Suppressor macrophage treated with lipopolysaccharide for 4 hours (primary cell): ENCODE measurements at places on chromosomes 13 and 19.
A peak's percentile ranks its signal among the peaks of the same experiment; 100 is the strongest.

GRCh38 chr13:29222458-29222857 is 373.0 kb downstream of the SLC7A1 start:
- DNase-seq, result no peak

DNA sequence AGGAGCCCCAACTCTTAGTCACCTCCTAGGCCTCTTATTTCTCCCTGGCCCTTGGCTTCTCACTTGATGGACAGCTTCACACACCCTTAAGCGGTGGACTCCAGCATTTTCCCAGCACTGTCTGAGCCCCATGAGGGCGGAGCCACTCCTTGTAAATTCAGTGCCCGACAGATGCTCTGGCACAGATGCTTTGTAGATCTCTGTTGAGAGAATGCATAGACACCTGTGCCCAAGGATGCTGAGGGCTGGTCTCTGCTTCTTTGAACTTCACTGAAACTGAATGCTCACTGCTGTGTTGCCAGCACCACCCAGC is 3.3 kb downstream of the SYCN start:
- no peak for DNase-seq

GRCh38 chr13:109028624-109029023 is 399.2 kb downstream of the MYO16 start:
- no peak for DNase-seq

DNA sequence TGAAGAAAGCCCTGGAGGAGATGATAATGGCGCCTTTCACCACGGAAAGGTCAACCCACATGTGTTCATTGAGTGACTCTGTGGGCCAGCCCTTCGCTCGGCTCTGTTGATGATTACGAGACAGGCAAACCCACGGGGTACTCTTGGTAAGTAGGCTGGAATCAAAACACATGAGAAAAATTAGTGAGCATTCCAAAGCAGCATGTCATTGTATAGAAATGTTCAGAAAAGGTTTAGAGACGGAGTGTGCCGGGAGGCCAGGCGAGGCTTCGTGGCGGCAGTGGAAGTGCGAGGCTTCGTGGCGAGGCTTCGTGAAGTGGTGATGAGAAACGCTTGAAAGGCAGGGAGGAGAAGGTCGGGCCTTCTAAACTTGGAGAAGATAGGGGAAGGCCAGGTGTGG is 144.3 kb downstream of the ZNF536 start:
- no peak for DNase-seq

- DNase-seq, result peak; percentile 85
Observed at GRCh38 chr19:43674596-43674995, 4.6 kb upstream of the PLAUR start.

GRCh38 chr13:45951724-45952123 is 100.2 kb upstream of the SIAH3 start:
- peak; percentile 53 for DNase-seq

DNA sequence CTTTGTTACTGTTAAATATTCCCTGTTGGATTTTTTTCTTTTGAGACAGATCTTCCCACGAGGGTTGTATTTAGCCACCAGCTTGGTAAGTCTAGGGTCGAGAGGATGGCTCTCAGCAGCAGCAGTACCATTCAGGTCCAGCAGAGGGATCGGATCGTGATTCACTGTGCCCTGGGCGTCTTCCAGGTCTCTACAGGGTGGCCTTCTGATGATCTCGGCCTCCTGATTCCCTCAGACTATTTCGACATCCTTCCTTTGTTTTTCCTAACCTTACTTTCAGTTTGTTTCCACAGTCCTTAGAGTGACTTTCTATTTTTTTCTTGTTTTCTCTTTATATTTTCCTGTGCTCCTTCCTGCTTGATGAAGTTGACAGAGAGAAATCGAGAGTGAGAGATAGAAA is 1436.9 kb downstream of the UQCRFS1 start:
- DNase-seq, result peak; percentile 50

- DNase-seq, result peak; percentile 100
Observed at GRCh38 chr19:42268142-42268703, 829 bp upstream of the CIC start.

- DNase-seq, result no peak
Observed at GRCh38 chr13:98730441-98730840, 22.0 kb downstream of the SLC15A1 start.

DNA sequence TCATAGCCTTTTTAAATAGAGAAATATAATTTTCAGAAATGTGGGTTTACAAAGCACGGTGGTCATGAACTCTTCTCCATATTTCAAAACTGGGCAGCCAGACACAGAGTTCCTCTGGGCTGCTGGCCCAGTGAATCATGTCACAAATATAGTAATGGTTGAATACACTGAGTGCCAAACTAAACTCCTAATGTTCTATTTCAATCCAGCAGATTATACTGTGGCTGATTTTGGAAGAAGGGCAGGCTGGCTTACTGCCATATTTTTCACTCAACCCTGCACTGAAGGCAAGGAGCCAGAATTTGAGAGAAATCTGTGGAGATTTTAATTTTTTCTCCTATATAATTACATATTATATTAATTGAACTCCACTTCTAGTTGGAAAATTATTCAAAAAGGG is 17.0 kb upstream of the PRR20A start:
- no peak for DNase-seq

- peak; percentile 93 for DNase-seq
Observed at GRCh38 chr13:41465241-41465847, 8.0 kb downstream of the RGCC start.
